ENCODE measurements at places on chromosomes 4 and X.

DNA sequence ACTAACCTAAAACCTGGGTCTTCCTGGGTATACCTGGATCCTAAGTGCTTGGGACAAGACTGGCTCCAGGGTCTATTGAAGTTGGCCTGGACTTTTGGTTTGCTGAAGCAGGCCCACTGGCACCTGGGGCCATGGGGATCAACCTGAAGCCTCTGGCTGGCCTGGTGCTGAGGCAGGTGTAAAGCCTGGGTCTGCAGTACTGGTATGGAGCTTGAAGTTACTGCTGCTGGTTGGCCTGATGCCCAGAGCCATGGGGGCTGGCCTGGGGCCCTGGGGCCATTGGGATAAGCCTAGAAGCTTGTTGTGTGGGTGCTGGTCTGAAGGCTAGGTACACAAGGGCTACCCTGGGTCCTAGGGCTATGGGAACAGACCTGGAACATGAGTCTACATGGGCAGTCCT lies 743.2 kb upstream of the GRIA3 start:
- no peak for DNase-seq

- no peak for DNase-seq
Observed at GRCh38 chr4:74297539-74297938, 10.7 kb upstream of the EPGN start.

DNA sequence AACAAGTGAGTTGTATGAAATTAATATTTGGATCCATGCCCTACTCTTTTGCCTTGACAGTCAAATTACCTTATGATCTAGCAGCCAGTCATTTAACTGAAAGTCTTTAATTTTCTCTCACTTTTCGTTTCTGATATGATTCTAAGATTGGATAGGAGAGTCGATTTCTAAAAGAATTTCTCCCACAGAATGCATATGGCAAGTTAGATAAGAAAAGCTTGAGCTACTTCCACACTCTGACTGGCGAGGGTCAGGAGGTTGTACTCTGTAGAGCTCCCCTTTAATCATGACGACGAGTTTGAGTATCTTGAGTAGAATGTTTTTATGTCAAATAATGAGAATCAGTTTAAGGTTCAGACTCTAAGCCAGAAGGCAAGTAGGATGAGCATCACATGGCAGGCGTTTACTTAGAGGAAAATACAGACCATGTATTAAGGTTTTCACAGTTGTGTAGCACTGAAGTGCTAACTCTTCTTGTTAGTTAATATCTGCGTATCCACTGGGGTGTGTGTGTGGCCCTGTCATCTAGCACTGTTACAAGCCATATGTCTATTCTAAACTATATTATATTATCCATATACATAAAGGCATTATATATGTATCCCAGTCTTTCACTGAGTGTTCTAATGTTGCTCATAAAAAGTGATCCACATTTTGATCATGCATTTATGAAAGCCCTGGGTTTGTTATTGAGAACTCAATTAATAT lies 37.8 kb downstream of the LRP2BP start:
- no peak for DNase-seq

- DNase-seq = no peak
Observed at GRCh38 chr4:172980219-172980618, 188.4 kb upstream of the GALNT7 start.

- no peak for DNase-seq
Observed at GRCh38 chr4:18858229-18858922, 836.8 kb upstream of the LCORL start.

- DNase-seq = no peak
Observed at GRCh38 chr4:135144498-135144897, 942.9 kb upstream of the PABPC4L start.

DNA sequence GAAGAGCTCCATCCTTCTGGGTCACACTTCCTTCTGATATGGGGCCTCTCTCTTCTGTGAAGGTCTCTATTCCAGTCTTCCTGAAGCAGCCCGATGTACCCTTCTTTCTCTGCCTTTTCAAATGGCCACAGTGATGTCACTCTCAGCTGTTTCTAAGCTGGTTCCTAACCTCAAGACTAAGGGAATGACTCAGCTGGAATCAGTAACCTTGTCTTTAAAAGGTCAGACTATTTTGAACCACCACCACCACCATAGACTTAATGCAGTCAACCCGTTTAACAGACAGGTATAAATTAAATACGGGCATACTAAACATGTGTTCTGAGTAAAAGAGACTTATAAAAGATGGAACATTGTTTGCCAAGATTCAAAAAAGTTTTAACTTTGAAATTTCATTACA lies 121.0 kb downstream of the PPA2 start:
- no peak for DNase-seq

GRCh38 chr4:1547856-1548826 lies 136.0 kb downstream of the FAM53A start:
- no peak for DNase-seq

DNA sequence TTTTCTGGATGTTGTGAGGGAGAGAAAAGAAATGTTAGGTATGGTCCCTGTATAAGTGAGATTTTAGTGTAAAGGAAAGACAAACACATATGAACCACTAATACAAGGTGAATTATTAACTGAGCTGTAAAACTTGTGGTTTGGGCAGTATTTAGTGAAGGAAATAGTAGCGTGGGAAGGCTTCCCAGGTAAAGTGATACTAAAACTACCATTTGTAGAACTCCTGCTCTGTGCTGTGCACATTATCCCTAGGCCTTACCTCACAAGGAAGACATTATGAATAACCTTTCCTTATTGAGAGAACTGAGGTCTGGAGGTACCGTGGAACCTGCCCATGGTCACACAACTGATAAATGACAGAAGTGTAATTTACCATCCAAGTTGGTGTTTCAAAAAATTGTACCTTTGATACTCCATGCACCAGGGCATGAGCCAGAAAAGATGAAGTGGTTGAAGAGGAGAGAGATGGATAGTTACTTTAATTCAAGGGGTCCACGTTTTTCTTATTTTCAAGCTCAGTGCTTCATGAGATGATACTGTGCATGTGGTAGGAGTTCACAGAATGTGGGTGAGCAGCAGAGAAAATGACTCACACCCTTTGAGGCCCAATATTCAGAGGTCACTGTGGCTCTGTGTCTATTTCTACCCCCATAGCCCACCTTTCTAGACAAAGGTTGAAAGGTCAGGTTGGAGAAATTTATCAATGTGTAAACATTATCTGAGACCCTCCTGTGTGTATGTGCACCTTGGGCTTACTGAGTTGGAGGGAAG lies 2.6 kb upstream of the VSIG4 start:
- DNase-seq = no peak

DNA sequence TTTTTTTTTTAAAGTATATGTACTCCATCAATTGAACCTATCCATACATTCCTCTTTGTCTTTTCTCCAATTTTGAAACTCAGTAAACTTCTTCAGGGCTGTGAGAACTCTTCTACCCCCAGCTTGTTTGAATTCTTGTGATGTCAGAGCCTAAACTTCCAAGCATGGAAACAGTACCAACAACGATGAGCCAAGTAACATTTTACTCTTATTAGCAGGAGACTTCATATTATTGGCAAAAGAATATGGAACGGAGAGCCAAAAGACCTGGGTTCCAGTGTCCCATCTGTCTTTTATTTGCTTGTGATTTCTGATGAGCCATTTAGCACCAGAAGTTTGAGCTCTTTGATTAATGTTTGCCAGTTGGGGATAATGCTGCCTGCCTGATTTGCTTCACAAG lies 5.3 kb downstream of the DIAPH2 start:
- no peak for DNase-seq

DNA sequence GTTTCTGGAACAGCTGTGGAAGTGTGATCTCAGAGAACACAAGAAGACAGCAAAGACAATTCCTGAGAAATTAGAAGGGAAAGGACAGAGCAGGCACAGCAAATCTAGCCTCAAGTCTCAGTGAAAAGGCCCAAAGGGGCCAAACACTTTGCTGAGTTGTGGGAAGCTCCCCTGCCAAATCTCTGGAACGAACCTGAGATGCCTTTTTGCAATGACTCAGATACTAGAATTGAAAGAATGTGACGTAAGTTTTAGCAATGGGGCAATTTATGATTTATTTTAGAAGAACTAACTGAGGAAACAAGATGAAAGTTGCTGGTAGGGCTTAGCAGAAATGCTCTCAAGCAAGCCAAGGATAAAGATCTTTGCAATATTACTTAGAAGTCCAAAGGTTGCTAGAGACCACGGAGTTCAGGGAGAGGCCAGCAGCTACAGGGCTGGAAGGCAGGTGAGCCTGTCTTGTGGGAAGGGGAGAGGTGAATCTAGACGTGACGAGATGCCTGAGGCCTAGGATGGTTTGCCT lies 92.8 kb downstream of the AMELX start:
- DNase-seq = no peak

- DNase-seq = no peak
Observed at GRCh38 chr4:128663325-128663724, 146.2 kb upstream of the JADE1 start.

DNA sequence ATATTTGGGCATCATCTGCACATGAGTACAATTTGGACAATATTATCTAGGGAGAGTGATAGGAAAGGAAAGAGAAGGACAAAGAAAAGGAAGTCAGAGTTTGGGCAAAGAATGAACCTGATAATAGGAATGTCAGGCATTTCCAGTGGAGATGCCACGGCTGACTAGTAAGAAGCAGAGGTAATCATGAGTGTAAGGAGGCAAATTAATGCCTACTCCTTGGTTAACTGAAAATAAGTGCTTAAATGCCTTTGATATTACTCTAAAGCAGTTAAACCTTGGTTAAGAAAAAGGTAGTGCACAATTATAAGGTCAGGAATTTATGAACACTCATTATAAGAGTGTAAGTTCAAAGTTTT lies 99.2 kb upstream of the DDIT4L start:
- DNase-seq = no peak

- DNase-seq = no peak
Observed at GRCh38 chrX:78496483-78496882, 162.6 kb downstream of the RTL3 start.

GRCh38 chr4:105225500-105225899 lies 78.8 kb downstream of the TET2 start:
- DNase-seq = no peak

DNA sequence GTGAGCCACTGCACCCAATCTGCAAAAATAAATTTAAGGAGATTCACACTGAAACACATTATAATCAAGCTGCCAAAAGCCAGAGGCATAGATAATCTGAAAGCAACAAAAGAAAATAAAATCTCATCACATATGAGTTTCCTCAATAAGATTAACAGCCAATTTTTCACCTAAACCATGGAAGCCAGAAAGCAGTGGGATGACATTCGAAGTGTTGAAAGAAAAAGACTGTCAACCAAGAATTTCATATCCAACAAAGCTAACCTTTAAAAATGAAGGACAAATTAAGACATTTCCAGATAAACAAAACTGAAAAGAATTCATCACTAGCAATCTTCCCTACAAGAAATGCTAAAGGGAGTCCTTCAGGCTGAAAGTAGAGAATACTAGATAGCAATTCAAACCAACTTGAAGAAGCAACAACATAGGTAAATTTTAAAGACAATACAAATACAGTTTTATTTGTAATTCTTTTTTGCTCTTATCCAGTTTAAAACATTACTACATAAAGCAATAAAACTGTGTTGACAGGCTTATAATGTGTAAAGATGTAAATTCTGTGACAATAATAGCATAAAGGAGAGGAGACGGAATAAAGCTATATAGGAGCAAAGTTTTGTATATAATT lies 23.1 kb upstream of the KLHL8 start:
- no peak for DNase-seq

- DNase-seq = no peak
Observed at GRCh38 chr4:56066493-56066892, 117.7 kb downstream of the CEP135 start.

- DNase-seq = no peak
Observed at GRCh38 chr4:58833126-58833525, 1722.9 kb upstream of the IGFBP7 start.

DNA sequence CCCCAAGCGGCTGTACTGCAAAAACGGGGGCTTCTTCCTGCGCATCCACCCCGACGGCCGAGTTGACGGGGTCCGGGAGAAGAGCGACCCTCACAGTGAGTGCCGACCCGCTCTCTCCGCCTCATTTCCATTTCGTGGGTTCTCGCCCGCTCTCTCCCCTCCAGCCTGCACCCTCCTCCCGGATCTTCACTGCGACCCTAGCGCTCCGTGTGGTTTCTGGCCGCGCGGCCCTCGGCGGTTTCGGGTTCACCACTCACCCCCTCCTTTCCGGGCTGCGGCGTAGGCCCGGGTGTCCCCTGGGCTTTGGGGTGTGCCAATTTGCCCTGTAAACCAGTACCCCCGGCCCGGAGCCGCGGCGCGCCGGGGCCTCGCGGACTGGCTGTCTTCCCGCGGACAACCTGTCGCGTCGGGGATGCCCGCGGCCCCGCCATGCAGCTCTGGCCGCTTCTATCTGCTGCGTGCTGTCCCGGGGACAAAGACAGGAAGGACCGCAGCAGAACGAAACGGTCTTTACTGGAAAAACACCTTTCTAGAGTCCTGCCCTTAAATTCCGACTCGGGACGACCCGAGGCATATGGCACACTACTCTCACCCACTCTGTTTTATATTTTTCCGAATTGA lies 737 bp downstream of the FGF2 start:
- DNase-seq = peak; percentile 32

- no peak for DNase-seq
Observed at GRCh38 chrX:68940601-68941000, 111.8 kb downstream of the EFNB1 start.

DNA sequence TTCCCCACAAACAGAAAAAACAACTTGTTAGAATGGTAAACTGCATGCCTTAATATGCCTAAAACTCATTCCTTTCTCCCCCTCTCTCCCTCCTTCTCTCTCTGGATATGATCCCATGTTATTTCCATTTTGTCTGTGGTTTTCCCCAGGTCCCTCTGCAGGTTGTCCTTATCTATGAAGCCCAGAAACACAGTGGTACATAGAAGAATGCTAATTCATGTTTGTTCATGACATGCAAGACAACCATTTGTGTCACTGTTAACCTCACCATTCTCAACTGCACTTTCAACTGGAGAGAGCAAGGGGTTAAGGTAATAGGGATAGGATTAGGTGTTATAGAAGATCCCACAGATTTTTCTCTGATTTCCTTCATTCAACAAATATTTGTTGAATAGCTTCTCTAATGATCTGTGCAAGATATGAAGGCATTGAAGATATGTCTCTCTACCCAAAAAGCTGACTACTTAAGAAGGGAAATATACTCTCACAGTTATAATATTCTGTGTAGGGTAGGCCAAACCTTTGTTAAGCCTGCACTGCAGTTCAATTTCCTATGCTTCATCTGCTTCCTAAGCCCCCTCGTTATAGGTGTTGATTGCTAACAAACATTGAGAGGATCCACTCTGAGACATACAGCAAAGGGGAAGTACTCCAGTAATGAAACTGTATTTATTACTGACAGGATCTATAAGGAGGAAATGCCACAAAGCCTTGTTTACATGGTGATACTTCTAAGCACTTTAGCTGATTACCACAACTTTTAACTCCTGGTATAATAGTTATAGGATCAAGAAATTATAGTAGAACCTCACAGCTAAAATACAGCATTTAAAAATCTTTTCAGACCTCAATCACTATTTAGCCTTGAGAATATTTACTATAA lies 96.1 kb downstream of the FRYL start:
- DNase-seq = no peak

GRCh38 chrX:150547375-150548115 lies 20.9 kb upstream of the MTM1 start:
- peak; percentile 74 for DNase-seq

- no peak for DNase-seq
Observed at GRCh38 chr4:117293784-117294183, 208.4 kb upstream of the TRAM1L1 start.

- DNase-seq = no peak
Observed at GRCh38 chr4:128802680-128803628, 6.5 kb upstream of the JADE1 start.

Data from head of caudate nucleus (tissue), 42 donors.